ENCODE measurements at places on chromosomes 1 and 21.
A peak's percentile ranks its signal among the peaks of the same experiment; 100 is the strongest.

GRCh38 chr1:164622068-164622845, 63.3 kb downstream of the PBX1 start:
- no peak for DNase-seq

GRCh38 chr1:24764848-24765247, 19.6 kb downstream of the CLIC4 start:
- DNase-seq = no peak

DNA sequence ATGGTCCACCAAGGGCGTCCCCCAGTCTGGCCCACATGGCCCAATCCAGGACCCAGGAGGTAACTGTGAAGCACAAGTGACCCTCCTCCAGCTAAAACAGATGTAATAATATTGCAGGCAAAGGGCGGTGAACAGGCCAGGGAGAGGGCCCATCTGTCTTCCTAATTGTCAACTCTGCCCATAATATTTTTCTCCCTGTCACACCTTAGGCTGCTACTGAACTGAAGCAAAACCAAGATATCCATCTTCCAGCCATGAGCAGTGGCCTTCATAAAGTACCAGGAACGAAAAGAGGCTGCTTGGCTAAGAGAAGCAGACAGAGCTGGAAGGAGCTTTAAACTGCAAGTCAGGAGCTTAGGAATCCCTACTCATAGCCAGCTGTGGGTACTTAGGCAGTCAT, 3.1 kb downstream of the KANK4 start:
- DNase-seq = no peak

GRCh38 chr21:34715518-34715917, 46.7 kb downstream of the CLIC6 start:
- DNase-seq = no peak

- DNase-seq = no peak
Observed at GRCh38 chr21:45892916-45893739, 88.4 kb upstream of the COL6A1 start.

- no peak for DNase-seq
Observed at GRCh38 chr1:4156241-4156973, 256.3 kb upstream of the C1orf174 start.

DNA sequence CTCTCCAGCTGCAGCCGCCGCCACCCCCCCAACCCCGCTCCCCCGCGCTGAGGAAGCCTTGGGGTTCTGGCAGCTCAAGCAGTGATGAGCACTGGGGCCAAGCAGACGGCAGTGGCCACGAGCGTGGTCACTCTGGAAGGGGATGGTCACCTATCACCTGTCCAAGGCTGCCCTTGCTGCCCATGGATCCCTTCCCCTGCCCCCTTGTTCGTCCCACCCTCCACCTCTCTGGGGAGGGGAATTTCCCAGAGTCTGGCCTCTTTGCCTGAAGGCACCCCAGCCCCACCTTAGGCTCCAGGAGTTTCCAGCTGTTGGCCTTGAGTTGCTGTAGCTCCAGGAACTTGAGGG, 7.2 kb upstream of the SMIM12 start:
- no peak for DNase-seq

- no peak for DNase-seq
Observed at GRCh38 chr1:46492871-46493270, 3.2 kb downstream of the DMBX1 start.

DNA sequence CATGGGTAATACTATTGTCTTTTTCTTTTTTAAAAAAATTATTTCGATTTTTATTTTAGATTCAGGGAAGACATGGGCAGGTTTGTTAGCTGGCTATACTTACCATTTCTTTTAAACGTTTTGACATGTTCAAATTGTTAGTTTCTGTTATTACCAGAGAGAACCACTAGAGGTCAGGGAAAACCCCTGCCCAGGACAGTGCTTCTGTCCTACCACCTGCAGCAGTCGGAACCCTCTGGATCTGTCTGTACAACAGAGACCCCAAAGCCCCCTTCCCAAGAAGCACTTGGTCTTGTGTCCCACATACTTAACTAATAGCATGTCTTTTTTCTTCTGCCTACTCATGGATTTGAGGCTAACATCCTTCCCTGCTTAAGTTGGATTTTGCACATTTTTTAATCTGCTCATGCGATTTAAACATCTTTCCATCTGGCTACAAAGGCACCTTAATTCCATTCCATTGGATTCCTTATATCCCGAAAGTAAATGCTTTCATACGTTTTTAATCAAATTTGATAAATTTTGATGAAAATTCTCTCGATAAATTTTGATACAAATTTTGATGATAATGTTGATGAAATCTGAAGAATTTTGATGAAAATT, 10.0 kb upstream of the C1orf115 start:
- DNase-seq = peak; percentile 42

- no peak for DNase-seq
Observed at GRCh38 chr21:45487891-45488600, 54.2 kb downstream of the SLC19A1 start.

- no peak for DNase-seq
Observed at GRCh38 chr1:16173447-16174260, 17.8 kb upstream of the EPHA2 start.

- DNase-seq = no peak
Observed at GRCh38 chr1:20600156-20600555, 11.3 kb downstream of the CDA start.

DNA sequence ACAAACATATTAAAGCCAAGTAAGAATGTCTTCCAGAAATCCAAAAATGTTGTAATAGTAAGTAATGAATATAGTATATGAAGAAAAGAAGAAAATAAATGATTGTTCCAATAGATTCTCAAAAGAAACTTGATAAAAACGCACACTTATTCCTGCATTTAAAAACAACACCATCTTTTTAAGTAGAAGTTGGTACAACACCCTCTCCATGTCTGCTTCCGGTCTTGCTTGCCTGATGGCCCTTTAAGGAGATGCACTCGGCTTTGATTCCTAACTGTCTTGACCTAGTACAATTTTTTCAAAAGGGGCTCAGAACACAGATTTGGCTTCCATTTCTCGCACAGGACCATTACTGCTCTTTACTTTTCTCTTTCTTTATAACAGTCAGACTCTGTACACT, 9.0 kb downstream of the CLCA1 start:
- no peak for DNase-seq

DNA sequence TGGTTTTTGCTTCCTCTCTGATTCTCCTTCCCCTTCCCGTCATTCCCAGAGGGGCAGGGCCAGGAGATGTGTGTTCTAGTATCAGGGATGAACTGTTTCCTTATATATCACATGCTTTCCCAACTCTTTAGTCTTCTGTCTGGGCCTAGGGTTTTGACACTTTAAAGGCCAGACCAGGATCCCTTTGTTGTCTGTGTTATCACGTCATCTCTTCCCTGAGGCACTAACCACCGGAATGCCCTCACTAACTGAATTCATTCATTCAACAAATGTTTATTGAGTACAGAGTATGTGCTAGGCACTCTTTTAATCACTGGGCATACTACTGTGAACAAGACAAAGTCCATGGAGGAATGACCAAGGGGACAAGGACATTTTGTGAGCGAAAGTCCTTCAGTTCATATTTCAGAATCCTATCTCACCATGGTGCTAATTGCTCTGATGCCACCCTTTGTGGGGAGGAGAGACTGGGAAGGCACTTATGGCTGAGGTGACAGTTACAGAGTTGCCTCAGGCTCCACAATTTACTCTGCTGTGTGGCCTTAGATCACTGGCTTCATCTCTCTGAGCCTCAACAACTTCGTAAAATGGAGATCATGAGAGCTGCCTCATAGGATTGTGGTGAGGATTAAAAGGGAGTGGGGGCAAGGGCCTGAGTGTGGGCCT, 12.0 kb upstream of the ZNF362 start:
- DNase-seq = peak; percentile 80

GRCh38 chr1:29592261-29592615, 355.9 kb downstream of the PTPRU start:
- DNase-seq = no peak

- DNase-seq = no peak
Observed at GRCh38 chr1:209412566-209412965, 170.9 kb upstream of the CAMK1G start.

DNA sequence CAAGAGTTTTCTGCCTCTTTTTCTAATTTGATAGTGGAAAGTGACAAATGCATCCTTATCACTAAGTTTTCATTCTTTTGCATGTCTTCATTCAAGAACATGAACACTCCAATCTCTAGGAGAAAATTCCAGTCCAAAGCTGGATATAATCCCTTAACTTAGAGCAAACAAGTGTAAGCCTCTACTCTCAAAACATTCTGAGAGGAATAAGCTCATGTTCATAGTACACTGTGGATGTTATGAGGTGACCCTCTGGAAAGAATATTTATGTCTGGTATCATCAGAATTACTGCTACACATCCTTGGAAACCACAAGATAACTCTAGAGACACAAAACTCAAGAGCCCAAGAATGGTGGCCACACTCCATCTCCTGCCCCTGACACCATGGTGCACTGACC, 15.1 kb downstream of the SIPA1L2 start:
- DNase-seq = no peak

- no peak for DNase-seq
Observed at GRCh38 chr1:119316870-119317416, 51.6 kb upstream of the HAO2 start.

- no peak for DNase-seq
Observed at GRCh38 chr1:179794669-179795068, 51.6 kb downstream of the FAM163A start.

DNA sequence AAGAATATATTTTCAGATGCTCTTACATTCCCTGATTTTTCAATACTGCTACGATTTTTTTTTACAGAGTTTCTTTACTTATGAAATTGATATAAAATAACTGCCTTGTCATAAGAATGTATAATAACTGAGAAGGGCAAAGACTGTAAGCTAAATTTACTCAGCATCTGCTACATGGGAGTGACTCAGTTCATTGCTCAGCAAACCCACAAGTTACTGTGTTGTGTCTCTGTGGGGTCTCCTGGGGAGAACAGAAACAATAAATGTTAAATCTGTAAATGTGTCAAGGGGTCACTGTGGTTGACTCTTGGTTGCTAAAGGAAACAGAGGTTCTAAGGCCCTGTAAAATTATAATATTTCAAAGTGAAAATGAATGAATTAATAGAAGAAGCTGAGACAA, 210.3 kb upstream of the CACYBP start:
- DNase-seq = no peak

GRCh38 chr1:119686661-119687060, 25.1 kb upstream of the PHGDH start:
- no peak for DNase-seq

- DNase-seq = no peak
Observed at GRCh38 chr1:190140644-190141043, 337.0 kb downstream of the BRINP3 start.

GRCh38 chr1:155170806-155171205, 2.3 kb downstream of the KRTCAP2 start:
- DNase-seq = no peak

GRCh38 chr1:222266223-222267196, 281.4 kb downstream of the HHIPL2 start:
- no peak for DNase-seq

GRCh38 chr21:17472182-17472581, 40.7 kb upstream of the CXADR start:
- no peak for DNase-seq

DNA sequence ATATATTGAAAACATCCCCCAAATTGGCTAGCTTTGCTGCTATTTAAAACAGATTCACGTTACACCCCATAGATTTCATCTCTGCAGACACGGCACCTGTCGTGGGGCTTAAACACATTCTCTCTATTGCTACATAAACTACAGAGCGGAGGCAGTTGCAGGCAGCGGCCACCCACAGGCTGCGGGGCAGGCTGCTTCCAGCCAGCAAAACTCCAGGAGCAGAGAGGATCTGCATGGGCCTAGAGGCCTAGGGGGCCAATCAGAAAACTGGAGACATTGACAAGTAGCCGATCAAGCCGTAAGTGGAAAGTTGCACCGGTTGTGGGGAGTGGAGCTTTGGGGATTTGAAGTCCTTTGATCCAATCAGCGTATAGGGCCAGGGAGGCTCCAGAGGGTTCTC, 129.0 kb upstream of the KLHDC7A start:
- DNase-seq = no peak

DNA sequence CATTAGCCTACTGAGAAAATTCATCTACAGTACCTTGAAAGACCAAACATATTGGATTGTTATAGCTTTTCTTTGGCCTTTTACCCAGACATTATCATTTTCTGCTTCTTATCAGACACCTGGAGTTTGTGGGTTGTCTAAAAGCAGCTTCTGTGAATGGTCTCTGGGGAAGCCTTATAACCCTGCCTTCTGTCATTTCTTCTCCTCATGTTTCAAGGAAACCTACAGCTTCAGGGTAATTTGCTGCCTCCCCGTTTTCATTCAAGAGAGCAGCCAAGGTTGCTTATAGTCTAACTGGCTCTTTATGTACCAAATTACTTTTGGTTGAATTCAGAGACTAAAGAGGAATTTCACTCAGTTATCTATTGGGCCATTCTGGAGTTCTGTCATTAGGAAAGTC, 288.3 kb upstream of the SGIP1 start:
- no peak for DNase-seq

DNA sequence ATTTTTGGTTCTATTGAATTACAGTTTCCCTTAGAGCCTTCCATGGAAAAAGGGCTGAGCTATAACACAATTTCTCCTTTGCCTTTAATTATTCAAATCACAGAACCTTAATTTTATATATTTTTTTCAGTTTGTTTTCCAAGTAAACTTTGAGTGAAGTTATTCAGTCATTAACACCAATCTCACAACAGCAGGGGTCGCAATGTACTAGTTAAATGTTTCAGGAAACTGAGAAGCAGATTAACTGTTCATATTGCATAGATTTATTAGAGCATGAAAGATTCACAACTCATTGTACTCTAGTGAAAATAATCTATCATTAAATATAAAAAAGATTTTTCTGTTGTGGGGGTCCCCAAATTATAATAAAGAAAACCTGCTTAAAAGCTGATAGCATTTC, 64.1 kb downstream of the KIFAP3 start:
- peak; percentile 44 for DNase-seq

- DNase-seq = no peak
Observed at GRCh38 chr1:22573237-22573636, 9.9 kb downstream of the EPHA8 start.

DNA sequence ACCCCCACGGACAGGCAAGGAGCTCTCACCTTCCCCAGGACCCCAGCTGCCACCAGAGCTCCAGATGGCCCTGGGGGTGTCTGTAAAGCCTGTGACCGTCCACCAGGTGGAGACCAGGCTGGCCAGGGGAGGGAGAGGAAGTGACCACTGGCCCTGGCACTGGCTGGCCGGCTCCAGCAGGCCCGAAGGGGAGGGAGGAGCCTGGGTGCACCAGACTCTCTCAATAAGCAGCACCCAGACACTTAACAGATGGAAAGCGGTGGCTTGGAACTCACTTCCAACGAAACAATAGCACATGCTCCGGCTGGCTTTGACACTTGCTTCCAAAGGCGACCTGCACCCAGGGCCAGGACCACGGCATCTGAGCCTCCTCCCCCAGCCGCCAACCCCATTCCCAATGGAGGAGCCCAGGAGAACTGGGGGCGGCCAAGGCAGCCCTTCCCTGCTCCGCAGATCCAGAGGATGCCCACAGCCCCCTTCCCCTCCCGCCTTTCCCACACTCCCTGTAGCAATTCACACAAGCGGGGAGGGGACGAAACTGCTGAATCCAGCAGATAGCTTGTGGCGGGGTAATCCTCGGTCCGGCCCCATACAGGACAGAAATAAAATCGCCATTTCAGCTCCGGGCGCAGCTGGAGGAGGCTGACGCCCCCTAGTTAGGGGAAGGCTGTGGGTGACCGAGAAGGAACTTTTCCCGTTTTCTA, 742 bp upstream of the PDE9A start:
- DNase-seq = peak; percentile 58

- DNase-seq = no peak
Observed at GRCh38 chr1:228104526-228105269, 1.6 kb upstream of the C1orf35 start.
